ENCODE measurements at places on chromosomes 1 and 21. TPM values are rescaled to one million over a fixed set of nuclear protein-coding genes. Genes with fewer than 3 reads are reported as not detected.

DNA sequence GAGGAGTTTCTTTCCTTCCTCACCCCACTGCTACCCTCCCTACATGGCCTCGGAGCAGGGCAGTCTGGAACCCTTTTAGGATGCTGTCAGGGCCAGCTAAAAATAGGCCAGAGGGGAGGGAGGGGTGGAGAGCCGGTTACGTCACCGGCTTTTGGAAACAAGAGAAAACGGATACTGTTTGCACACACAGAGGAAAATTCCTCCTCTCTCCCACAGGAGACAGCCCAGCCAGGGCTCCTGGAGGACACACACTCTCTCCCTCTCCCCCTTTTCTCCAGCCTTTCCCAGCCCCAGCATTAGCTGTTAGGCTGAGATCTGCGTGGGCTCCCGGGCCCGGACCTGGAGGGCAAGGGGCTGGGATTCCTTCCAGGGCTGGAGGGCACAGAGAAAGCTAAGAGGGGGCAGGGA, 20.0 kb upstream of the ALDH4A1 start:
- no peaks in the 10 kb centered on the region for H3K27me3 ChIP-seq
- peaks cover 4% of the 10 kb centered on the region for H3K36me3 ChIP-seq

Gene FYB2
- total RNA-seq: not detected

DNA sequence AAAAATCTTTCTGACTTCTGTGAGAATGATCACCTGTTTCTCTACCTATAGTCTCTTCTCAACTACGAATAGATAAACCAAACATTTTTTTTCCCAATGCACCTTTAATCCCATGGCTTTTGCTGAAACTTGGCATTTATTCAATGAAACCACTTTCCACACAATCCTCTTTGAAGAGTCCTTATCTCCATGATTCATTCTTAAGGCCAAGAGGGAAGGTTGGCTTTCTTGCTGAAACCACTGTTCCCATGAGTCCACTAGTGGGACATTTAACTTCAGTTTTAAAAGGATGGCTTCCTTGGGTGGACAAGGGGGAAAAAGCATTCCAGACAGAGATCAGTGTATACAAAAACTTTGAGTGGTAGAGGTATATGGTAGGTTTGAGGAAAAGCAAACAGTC, 73.6 kb downstream of the CRB1 start:
- no peaks in the 10 kb centered on the region for H3K27me3 ChIP-seq
- DNase-seq: no peak
- no peak overlapping the region for H3K27ac ChIP-seq
- H3K36me3 ChIP-seq: no peaks in the 10 kb centered on the region
- no peaks in the 10 kb centered on the region for H3K4me1 ChIP-seq

DNA sequence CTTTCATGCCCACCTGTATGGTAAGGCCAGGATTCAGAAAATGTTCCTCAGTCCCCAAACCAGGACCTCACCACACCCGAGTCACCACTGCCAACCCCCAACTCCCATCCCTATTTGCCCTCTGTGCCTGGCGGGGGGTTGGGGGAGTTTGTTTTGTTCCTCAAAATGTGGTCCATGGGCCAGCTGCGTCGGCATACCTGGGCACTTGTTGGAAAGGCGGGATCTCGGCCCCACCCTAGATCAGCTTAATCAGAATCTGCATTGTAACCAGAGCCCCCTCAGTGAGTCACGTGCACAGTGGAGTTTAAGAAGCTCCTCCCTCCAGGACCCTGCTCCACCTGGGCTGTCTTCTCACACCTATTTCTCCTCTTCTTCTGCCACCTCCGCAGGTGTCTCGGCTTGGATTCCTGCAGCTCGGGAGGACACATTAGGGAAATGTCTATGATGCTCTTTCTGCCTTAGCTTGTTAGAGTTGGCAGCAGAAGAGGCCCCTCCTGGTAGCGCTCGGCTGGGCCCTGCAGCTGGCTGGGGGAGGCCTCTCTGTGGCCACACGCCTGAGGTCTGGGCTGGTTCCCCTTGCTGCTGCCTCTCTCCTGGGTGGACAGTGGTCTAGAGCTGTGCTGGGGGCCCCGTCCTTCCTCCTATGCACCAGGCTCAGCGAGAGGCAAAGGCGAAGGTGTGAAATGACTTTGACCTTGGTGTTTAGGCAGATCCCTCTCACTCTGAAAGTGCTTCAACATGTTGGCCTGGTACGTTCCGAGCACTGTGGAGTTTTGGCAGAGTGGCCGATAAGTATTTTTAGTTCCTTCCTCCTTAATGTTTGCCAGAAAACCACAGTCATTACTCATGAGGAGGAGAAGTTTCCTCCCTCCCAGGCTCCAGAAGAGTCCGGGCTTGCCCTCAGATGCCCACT, 41.8 kb upstream of the CAMTA1 start:
- peak overlapping the region; percentile 36 for H3K4me3 ChIP-seq

- H3K27me3 ChIP-seq: peaks cover 6% of the 10 kb centered on the region
- no peaks in the 10 kb centered on the region for H3K4me1 ChIP-seq
- H3K27ac ChIP-seq: no peak overlapping the region
- peak; percentile 71 for DNase-seq
- H3K4me3 ChIP-seq: no peak overlapping the region
Measured at GRCh38 chr21:44483288-44484237, 28.3 kb downstream of the LRRC3 start.

Gene TCHH
- total RNA-seq: not detected

Gene VTCN1
- not detected for total RNA-seq

GRCh38 chr21:45419162-45419561, 14.2 kb downstream of the COL18A1 start:
- no peak overlapping the region for H3K4me3 ChIP-seq
- no peaks in the 10 kb centered on the region for H3K27me3 ChIP-seq
- H3K36me3 ChIP-seq: no peaks in the 10 kb centered on the region
- no peak overlapping the region for H3K27ac ChIP-seq
